ENCODE measurements at places on chromosomes 2 and 18.

GRCh38 chr2:60505880-60506260, 47.6 kb downstream of the BCL11A start:
- DNase-seq: no peak

DNA sequence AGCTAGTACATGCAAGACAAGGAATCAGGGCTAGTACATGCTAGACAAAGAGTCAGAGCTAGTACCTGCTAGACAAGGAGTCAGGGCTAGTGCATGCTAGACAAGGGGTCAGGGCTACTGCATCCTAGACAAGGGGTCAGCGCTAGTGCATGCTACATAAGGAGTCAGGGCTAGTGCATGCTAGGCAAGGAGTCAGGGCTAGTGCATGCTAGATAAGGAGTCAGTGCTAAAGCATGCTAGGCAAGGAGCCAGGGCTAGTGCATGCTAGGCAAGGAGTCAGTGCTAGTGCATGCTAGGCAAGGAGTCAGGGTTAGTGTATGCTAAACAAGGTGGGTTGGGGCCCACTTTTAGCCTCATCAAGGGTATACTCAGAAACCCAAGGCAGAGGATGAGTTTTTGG, 90.1 kb upstream of the FAM136A start:
- no peak for DNase-seq

DNA sequence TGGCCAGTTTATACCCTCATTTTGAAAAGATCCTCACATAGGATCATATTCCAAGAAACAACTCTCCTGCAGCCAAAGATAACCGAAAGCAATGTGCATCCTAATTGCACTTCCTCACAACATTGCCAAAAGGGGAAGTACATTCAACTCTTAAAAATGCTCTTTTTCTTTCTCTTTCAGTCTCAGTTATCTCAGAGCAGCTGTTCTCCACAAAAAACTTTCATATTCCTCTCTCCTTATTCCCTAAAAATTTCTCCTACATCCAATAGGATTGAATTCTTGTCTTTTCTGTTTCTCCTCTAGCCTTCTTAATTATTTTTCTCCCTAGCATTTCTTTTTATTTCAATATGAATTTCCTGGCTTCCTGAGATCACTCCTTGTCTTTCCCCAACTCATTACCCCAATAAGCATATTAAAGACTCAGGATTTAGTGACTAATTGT, 7.4 kb upstream of the VRK2 start:
- DNase-seq: no peak

DNA sequence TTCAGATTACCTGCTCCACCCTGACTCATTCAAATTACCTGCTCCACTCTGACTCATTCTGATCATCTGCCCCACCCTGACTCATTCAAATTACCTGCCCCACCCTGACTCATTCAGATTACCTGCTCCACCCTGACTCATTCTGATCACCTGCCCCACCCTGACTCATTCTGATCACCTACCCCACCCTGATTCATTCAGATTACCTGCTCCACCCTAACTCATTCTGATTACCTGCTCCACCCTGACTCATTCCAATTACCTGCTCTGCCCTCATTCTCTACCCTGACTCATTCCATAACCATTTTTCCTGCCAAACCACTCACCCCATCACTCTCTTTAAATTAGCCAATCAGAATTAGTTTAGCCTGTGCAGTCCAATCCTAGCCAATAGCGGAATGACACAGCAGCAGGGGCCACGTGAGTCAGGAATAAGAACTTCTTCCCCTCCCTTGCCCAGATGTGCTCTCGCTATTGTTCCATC, 26.2 kb downstream of the CFAP53 start:
- no peak for DNase-seq

DNA sequence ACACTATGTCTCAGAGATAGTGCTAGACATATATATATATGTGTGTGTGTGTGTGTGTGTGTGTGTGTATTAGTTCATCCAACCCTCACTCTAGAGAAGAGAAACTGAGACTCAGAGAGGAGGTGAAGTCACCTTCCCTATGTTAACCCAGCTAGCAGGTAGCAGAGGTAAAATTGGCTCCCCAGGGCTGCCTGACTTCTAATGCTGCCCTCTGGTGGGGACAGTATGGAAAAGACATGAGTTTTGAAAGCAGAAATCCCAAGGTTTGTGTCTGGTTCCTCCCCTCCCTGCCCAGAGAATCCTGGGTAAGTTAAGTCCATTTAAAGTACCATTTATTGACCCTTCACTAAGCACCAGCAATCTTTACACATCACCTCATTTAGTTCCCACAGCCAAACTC, 137.7 kb downstream of the THNSL2 start:
- DNase-seq: no peak

DNA sequence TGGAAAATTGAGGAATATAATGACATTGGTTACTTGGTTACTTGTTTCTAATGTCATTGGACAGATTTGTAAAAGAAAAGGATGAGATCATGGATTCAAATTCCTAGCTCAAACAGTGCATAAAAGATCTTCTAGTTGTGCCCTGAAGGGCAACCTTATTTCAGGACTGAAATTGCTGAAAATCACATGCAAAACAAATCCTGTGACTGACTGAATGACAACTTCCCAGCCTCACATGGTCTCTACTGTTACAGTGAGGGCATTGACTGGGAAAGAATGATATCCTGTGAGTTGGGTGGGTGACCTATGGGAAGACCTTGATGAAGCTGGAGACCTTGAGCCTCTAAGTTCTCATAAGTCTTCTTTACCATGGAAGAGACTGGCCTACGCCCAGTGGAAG, 90.4 kb upstream of the HAAO start:
- no peak for DNase-seq

Data from stimulated activated CD4-positive, alpha-beta T cell treated with anti-CD3 and anti-CD28 coated beads, Interleukin-12 subunit alpha, Interleukin-12 subunit beta, amount 100 ng/mL, for 24 hours (primary cell).